Naive B cell (primary cell): ENCODE measurements at places on chromosomes 1 and 21. TPM values are rescaled to one million over a fixed set of nuclear protein-coding genes. Genes with fewer than 3 reads are reported as not detected.

GRCh38 chr21:33078907-33079582 lies 9.1 kb downstream of the OLIG1 start:
- peaks cover 8% of the 10 kb centered on the region for H3K4me1 ChIP-seq
- DNase-seq: no peak
- H3K36me3 ChIP-seq: no peaks in the 10 kb centered on the region
- H3K27me3 ChIP-seq: peaks cover 43% of the 10 kb centered on the region

GRCh38 chr1:47385020-47385419 lies 31.1 kb upstream of the FOXE3 start:
- no peak overlapping the region for H3K27ac ChIP-seq
- peaks cover 7% of the 10 kb centered on the region for H3K36me3 ChIP-seq
- H3K27me3 ChIP-seq: no peaks in the 10 kb centered on the region
- no peak for DNase-seq

The TENT5C gene
- polyA plus RNA-seq: 61.3 TPM

DNA sequence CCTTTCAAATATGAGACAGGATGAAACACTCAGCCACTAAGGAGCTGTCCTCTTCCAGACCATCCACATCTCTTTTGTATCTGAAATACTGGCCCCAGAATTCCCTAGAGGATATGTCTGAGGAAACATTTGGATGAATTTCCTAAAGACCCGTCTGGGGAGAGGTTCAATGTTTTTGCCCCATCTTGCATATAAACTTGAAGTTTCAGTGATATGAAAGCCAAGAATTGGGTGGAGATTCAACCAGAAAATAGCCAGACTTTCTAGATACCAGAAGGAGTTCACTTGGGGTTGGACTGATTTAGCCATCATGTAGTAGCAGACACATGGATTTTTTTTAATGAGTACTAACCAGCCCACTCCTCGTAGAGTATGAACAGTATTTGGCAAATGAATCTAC lies 182.0 kb downstream of the PLPP3 start:
- H3K4me3 ChIP-seq: no peak overlapping the region
- no peak for DNase-seq
- H3K27ac ChIP-seq: no peak overlapping the region
- H3K27me3 ChIP-seq: peaks cover 5% of the 10 kb centered on the region
- H3K4me1 ChIP-seq: peaks cover 23% of the 10 kb centered on the region
- no peaks in the 10 kb centered on the region for H3K36me3 ChIP-seq

- no peaks in the 10 kb centered on the region for H3K4me1 ChIP-seq
- no peak overlapping the region for H3K4me3 ChIP-seq
- H3K36me3 ChIP-seq: no peaks in the 10 kb centered on the region
- H3K27ac ChIP-seq: no peak overlapping the region
- no peak for DNase-seq
- H3K27me3 ChIP-seq: no peaks in the 10 kb centered on the region
These were observed 34.1 kb upstream of the NRIP1 start for GRCh38 chr21:15098908-15099307.

- no peak for DNase-seq
- peaks cover 24% of the 10 kb centered on the region for H3K4me1 ChIP-seq
- H3K36me3 ChIP-seq: no peaks in the 10 kb centered on the region
- H3K4me3 ChIP-seq: no peak overlapping the region
These were observed 11.7 kb downstream of the PDIK1L start for GRCh38 chr1:26122988-26123973.

DNA sequence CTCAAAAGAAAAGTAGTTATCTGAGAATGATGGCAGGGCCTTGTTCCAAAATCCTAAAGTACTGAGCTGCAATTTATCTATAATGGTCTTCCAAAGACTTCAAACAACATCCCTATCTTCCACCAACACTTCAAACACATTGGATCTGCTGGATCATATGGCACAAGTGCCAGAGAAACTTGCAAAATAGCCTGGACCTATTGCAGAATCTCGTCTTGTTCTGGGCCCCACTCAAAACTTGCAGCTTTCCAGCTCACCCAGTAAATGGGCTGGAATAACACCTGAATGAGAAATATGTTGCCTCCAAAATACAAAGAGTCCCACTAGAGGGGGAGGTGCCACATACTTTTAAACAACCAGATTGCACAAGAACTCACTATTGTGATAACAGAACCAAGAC lies 44.0 kb upstream of the PKN2 start:
- no peak for DNase-seq
- no peak overlapping the region for H3K27ac ChIP-seq
- H3K4me1 ChIP-seq: no peaks in the 10 kb centered on the region
- H3K36me3 ChIP-seq: peaks cover 4% of the 10 kb centered on the region

The IPO9 gene
- 13.6 TPM for polyA plus RNA-seq

The CC2D1B gene
- polyA plus RNA-seq: 3.8 TPM

GRCh38 chr1:15428815-15429435 lies 9.3 kb upstream of the CTRC start:
- no peaks in the 10 kb centered on the region for H3K36me3 ChIP-seq
- peaks cover 3% of the 10 kb centered on the region for H3K4me1 ChIP-seq
- DNase-seq: no peak
- no peak overlapping the region for H3K27ac ChIP-seq
- no peaks in the 10 kb centered on the region for H3K27me3 ChIP-seq
- H3K4me3 ChIP-seq: no peak overlapping the region

GRCh38 chr1:3657096-3657475 lies 4.8 kb downstream of the TP73 start:
- peaks cover 5% of the 10 kb centered on the region for H3K4me1 ChIP-seq
- no peak overlapping the region for H3K4me3 ChIP-seq
- no peaks in the 10 kb centered on the region for H3K36me3 ChIP-seq
- DNase-seq: no peak
- no peak overlapping the region for H3K27ac ChIP-seq

DNA sequence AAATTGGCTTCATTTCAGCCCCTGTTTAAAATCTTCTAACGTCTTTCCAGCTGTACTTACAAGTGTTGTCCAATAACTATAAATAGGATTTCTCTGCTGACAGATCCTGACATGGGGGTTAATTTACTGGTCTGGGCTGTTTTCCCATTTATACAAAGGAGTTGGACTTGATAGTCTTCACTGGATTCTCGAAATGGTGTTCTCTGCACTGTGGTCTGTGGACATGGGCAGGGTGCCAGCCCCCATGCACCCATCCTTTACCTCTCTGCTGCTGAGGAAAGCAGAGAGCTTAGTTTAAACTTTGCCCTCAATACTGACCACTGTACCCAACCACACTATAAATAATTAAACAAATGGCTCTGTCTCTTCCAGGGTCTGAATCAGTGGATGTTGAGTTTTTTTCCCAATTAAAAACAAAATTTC lies 5.2 kb downstream of the DIO1 start:
- DNase-seq: no peak
- H3K36me3 ChIP-seq: no peaks in the 10 kb centered on the region
- H3K27me3 ChIP-seq: peaks cover 7% of the 10 kb centered on the region
- peak overlapping the region; percentile 60 for H3K27ac ChIP-seq

DNA sequence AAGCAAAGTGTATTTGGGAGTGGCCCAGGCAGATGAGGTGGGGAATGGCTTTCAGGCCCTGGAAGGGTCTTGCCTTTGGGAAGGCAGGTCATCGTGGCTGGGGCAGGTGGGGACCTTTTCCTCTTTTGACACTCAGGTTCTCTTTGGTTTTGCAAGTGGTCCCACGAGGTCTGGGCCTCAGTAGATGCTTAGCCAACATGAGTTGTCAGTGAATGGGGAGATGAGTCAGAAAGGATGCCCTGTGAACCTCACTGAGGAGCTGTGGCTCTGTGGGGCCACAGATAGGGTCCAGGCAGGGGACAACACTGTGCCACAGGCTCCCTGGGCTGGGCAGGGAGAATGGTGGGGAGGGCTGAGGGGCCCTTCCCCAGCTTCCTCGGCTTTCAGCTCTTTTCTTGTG lies 19.0 kb downstream of the ARHGEF10L start:
- H3K27me3 ChIP-seq: no peaks in the 10 kb centered on the region
- H3K27ac ChIP-seq: no peak overlapping the region
- no peaks in the 10 kb centered on the region for H3K4me1 ChIP-seq

The SYTL1 gene
- 74.4 TPM for polyA plus RNA-seq

The AADACL4 gene
- polyA plus RNA-seq: not detected

GRCh38 chr1:47449822-47450552 lies 12.1 kb downstream of the FOXD2 start:
- peaks cover 68% of the 10 kb centered on the region for H3K27me3 ChIP-seq
- H3K36me3 ChIP-seq: no peaks in the 10 kb centered on the region
- DNase-seq: no peak

The PUSL1 gene
- 7.2 TPM for polyA plus RNA-seq

The ENSA gene
- polyA plus RNA-seq: 57.1 TPM
